ENCODE measurements at places on chromosomes 11 and 22.

GRCh38 chr11:94924171-94924572 is 49.2 kb downstream of the CWC15 start:
- H3K36me3 ChIP-seq, result no peaks in the 10 kb centered on the region
- H3K27me3 ChIP-seq, result no peaks in the 10 kb centered on the region
- H3K4me1 ChIP-seq, result peaks cover 19% of the 10 kb centered on the region
- no peak overlapping the region for H3K4me3 ChIP-seq

DNA sequence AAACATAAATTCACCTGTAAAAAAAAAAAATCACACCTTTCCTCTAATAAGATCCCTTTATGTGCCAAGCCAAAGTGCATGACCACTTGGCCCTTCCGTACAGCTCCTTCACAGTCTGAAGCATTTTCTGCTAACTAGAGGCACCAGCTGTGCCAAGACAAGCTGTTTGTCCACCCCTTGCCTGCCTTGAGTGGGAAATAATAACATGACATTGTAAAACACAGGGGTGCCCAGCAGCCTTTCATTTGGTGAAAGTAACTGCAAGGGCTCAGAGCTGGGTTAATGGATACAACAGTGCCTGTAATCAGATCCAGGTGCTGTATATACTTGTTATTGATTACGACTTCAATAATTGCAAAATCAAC is 59.2 kb downstream of the DDIAS start:
- H3K27ac ChIP-seq, result no peak overlapping the region
- H3K4me1 ChIP-seq, result no peaks in the 10 kb centered on the region
- no peak overlapping the region for H3K4me3 ChIP-seq
- H3K36me3 ChIP-seq, result no peaks in the 10 kb centered on the region
- H3K27me3 ChIP-seq, result no peaks in the 10 kb centered on the region
- DNase-seq, result no peak

GRCh38 chr22:22968366-22968765 is 80.8 kb downstream of the IGLL5 start:
- no peaks in the 10 kb centered on the region for H3K36me3 ChIP-seq
- H3K4me3 ChIP-seq, result no peak overlapping the region
- peaks cover 9% of the 10 kb centered on the region for H3K27me3 ChIP-seq
- no peaks in the 10 kb centered on the region for H3K4me1 ChIP-seq
- no peak for DNase-seq
- no peak overlapping the region for H3K27ac ChIP-seq

GRCh38 chr11:130806746-130807145 is 109.5 kb downstream of the SNX19 start:
- no peak overlapping the region for H3K4me3 ChIP-seq
- no peaks in the 10 kb centered on the region for H3K27me3 ChIP-seq

- DNase-seq, result peak; percentile 91
- no peaks in the 10 kb centered on the region for H3K36me3 ChIP-seq
- peak within 1 kb of the TSS; percentile 92 for H3K27ac ChIP-seq
- H3K4me3 ChIP-seq, result peak within 1 kb of the TSS; percentile 53
Observed at GRCh38 chr22:50529897-50530579, at the start of gene TYMP. Gene TYMP, minus strand, starts transcription at chr22:50530012. Its CDS starts 303 bp downstream, at chr22:50529709.

- H3K27ac ChIP-seq, result no peak overlapping the region
- H3K27me3 ChIP-seq, result peaks cover 17% of the 10 kb centered on the region
- H3K4me1 ChIP-seq, result no peaks in the 10 kb centered on the region
Observed at GRCh38 chr22:23498811-23499798, 81.0 kb downstream of the IGLL1 start.

- peaks cover 35% of the 10 kb centered on the region for H3K4me1 ChIP-seq
- peaks cover 10% of the 10 kb centered on the region for H3K36me3 ChIP-seq
- H3K27me3 ChIP-seq, result no peaks in the 10 kb centered on the region
- peak overlapping the region; percentile 63 for H3K4me3 ChIP-seq
Observed at GRCh38 chr11:64802370-64803157, 450 bp downstream of the MAP4K2 start.

GRCh38 chr11:2657697-2658284 is 42.0 kb downstream of the KCNQ1OT1 start:
- no peak overlapping the region for H3K4me3 ChIP-seq
- H3K36me3 ChIP-seq, result peaks cover 11% of the 10 kb centered on the region
- no peaks in the 10 kb centered on the region for H3K27me3 ChIP-seq
- H3K27ac ChIP-seq, result no peak overlapping the region
- DNase-seq, result no peak

- no peak overlapping the region for H3K27ac ChIP-seq
- no peaks in the 10 kb centered on the region for H3K27me3 ChIP-seq
- no peak overlapping the region for H3K4me3 ChIP-seq
- DNase-seq, result peak; percentile 72
Observed at GRCh38 chr22:33018232-33018864, 39.8 kb downstream of the SYN3 start.

DNA sequence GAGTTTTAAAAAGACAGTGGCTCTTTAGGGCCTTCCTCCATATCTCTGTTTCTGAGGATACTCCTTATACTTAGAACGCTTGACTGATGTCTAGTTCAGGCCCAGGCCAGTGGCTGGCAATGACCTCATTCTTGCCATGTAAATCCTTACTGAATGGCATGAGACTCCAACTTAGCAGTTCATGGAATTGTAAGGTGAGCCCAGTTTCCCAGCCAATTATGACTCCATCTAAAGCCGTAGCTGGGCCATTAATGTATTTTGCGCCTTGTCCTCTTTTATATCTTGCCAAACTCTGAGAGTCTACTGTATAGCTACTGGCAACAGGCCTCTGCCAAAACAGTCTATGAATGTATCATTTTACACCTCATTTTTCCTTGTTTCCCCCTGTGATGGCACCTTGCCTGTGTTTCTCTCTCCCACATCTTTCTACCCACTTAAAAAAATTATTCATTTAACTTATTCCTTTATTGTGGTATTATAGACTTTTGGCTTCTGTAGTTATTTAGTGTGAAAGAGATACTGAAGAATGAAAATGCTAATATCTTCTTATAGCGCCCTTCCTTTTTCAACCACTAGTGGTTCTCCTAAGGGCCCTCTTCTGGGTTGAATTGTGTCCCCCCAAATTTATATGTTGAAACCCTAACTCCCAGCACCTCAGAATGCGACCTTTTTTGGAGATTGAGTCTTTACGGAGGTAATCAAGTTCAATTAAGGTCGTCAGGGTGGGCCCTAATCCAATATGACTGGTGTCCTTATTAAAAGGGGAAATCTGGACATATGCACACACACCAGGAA is 67.4 kb downstream of the ZNRF3 start:
- peaks cover 12% of the 10 kb centered on the region for H3K4me1 ChIP-seq
- no peak for DNase-seq
- no peaks in the 10 kb centered on the region for H3K36me3 ChIP-seq
- no peak overlapping the region for H3K27ac ChIP-seq
- H3K27me3 ChIP-seq, result no peaks in the 10 kb centered on the region
- H3K4me3 ChIP-seq, result no peak overlapping the region

GRCh38 chr11:134599299-134599771 is 187.3 kb upstream of the B3GAT1 start:
- H3K27me3 ChIP-seq, result no peaks in the 10 kb centered on the region
- H3K4me1 ChIP-seq, result no peaks in the 10 kb centered on the region
- H3K36me3 ChIP-seq, result no peaks in the 10 kb centered on the region
- no peak for DNase-seq
- H3K4me3 ChIP-seq, result no peak overlapping the region
- no peak overlapping the region for H3K27ac ChIP-seq

DNA sequence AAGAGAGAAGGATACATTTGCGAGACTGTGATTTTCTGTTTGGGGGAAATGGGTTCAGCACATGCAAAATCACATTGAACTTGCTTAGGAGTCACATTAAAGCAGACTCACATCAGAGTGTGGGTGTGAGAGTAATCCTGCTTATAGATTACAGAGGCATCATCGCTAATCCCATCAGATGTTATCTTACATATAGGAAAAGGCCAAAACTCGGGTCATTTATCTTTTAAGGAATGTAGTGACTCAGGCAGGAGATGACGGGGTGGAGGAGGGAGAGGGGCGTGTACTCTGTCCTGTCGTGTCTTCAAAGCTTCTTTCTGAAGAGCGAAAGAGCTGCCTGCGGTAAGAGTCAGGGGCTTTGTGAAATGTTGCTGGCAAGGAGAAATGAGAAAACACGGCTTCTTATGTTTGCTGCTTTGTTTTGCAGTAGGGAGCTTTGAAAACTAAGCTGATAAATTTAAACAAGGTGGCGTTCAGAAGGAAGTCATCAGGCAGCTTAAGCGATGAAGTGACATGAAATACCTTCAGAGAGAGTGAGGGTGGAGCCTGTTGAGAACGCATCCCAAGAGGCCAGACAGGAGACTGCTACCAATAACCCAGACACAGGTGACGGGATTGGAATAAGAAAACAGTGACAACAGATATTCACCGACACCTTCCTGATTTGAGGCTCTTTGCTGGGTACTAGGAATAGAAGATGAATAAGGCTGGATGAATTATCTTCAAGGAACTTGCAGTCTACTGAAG is 2.2 kb upstream of the C11orf16 start:
- H3K27ac ChIP-seq, result no peak overlapping the region
- no peaks in the 10 kb centered on the region for H3K27me3 ChIP-seq
- no peak for DNase-seq
- H3K4me3 ChIP-seq, result no peak overlapping the region
- H3K4me1 ChIP-seq, result no peaks in the 10 kb centered on the region
- no peaks in the 10 kb centered on the region for H3K36me3 ChIP-seq

DNA sequence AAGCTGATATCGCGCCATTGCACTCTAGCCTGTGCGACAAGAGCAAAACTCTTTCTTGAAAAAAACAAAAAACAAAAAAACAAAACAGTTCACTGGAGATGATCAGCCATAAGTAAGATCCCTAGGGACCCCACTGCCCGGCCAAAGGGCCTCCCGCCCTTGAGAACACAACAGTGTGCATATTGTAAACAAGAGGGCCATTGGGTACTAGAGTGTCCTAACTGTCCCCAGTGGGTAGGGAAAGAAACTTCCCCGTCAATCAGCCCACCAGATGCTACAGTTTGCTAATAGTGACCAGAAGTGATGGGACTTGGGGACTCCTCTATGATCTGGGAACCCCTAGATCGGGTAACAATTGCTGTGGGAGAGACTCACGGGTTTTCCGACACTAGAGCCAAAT is 3.7 kb upstream of the ACY3 start:
- H3K27ac ChIP-seq, result no peak overlapping the region
- DNase-seq, result no peak
- no peaks in the 10 kb centered on the region for H3K27me3 ChIP-seq
- H3K4me3 ChIP-seq, result no peak overlapping the region
- H3K36me3 ChIP-seq, result no peaks in the 10 kb centered on the region

DNA sequence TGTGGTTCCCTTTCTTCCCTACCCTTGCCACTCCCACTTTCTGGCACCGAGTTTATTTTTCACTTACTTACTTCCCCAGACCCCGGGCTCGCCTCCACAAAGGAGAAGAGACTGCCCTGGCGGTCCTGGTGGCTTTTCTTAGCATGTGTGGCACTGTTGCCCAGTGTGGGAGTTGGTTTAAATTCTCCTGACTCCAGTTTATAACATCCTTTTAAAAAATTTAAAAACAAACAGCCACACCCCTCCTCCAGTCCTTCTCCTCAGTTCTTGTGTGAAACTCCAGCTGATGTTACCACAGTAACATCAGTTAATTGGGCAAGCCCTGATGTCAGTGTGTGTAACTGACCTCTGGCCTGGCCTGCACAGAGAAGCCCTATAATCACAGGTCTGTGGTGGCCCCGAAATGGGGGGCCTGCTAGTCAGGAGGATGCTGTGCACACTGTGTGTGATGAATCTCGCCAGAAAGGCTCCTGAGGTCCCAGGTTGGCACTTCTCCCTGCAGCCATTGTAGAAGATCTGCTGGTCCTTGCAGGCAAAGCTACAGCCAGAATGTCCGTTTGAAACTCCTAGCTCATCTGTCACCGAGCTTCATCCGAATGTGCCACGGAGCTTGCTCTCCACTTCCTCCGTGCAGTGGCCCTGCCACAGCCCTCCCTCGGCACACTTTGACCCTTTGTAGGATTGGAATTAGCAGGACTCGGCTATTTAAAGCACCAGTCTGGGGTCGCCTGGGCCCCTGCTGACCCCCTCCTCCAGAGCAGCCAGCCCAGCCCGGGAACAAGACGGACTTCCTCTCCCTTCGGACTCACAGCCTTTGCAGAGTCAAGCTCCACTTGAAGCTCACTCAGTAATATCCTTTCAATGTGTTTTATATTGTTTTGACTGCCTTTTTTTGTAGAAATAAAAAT is 7.6 kb downstream of the YDJC start:
- DNase-seq, result no peak
- peaks cover 20% of the 10 kb centered on the region for H3K4me1 ChIP-seq
- no peak overlapping the region for H3K27ac ChIP-seq
- H3K36me3 ChIP-seq, result peaks cover 33% of the 10 kb centered on the region

DNA sequence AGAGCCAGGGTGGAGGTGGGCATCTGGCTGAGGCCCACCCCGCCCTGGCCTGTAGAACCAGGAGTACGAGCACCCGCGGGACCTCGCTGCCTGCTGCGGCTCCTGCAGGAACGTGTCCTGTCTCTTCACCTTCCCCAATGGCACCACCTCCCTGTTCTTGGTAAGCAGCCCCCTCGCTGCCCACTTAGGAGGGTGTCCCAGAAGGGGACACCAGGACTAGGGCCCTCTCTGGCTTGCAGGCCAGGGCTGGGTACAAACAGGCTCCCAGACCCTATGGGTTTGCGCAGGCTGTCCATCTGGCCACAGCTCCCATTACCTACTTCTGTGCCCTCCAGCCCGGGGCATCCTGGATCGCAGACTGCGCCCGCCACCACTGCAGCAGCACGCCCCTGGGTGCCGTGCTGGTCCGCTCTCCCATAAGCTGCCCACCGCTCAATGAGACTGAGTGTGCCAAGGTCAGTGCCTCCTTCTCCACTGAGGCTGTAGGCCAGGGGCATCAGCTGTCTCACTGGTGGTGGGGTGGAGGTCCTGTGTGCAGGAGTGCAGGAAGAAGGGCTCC is 77.5 kb upstream of the MYOD1 start:
- H3K27me3 ChIP-seq, result peaks cover 4% of the 10 kb centered on the region

DNA sequence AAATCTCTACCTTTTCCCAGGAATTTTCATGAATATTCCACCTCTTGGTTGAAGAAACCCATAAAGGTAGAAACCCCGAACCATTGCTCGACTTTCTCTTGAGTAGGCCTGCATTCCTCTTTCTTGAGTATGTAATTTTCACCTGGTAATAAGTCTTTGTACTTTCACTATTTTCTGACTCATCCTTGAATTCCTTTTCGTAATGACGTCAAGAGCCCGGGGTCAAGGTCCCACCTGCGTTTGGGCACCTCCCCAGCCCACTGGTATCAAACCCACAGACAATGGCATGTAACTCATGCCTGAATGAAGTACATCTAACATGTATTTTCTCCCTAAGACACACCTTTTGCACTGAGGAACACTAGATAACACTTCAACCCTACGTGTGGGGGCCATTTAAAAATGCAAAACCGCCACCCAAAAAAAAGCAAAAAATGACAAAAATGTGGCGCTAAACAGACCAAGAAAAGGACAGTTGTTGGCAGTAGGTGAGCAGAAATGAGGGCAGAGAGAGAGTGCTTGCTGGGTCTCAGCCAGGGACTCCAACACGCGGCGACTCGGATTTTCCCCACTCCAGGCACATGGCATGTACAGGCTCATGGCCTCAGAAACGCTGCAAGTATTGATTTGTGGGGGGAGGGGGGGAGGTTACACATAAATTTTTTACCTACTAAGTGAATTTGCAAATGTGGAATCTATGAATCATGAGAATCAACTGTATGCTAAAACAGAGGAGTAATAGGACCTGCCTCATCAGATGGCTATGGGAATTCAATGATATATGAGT is 4.1 kb upstream of the C11orf24 start:
- H3K36me3 ChIP-seq, result no peaks in the 10 kb centered on the region
- no peak overlapping the region for H3K27ac ChIP-seq
- DNase-seq, result no peak
- no peak overlapping the region for H3K4me3 ChIP-seq

All from stomach (tissue), 19 donors.